ENCODE measurements at places on chromosomes 11 and 22. TPM values are rescaled to one million over a fixed set of nuclear protein-coding genes. Genes with fewer than 3 reads are reported as not detected.

Gene OR4A16
- not detected for total RNA-seq

Gene KIAA0930
- 40.4 TPM for total RNA-seq

Gene NCAM1
- 0.45 TPM for total RNA-seq

Gene OR10G7
- not detected for total RNA-seq

Gene KRTAP5-4
- total RNA-seq, result not detected

Gene MPPED2
- under 0.01 TPM for total RNA-seq

Gene SBF2
- total RNA-seq, result 25.3 TPM

Gene SYNGR1
- total RNA-seq, result 0.72 TPM

Gene MISFA
- 0.54 TPM for total RNA-seq

Gene GGTLC2
- total RNA-seq, result not detected

Gene CDC45
- 12.5 TPM for total RNA-seq

Gene SHANK2
- total RNA-seq, result not detected

Gene TRAF6
- total RNA-seq, result 7.7 TPM

Gene CNTN5
- not detected for total RNA-seq
